Stimulated activated CD4-positive, alpha-beta T cell treated with anti-CD3 and anti-CD28 coated beads, Interleukin-15, amount 100 ng/mL, for 48 hours (primary cell): ENCODE measurements at places on chromosomes 5 and 9.
A peak's percentile ranks its signal among the peaks of the same experiment; 100 is the strongest.

GRCh38 chr5:148965511-148966265, 97.2 kb downstream of the SH3TC2 start:
- DNase-seq, result no peak

GRCh38 chr9:90801973-90802322, 329 bp downstream of the SYK start:
- DNase-seq, result no peak

GRCh38 chr5:95447961-95448360, 56.8 kb downstream of the FAM81B start:
- DNase-seq, result no peak

- DNase-seq, result no peak
Observed at GRCh38 chr5:142979636-142980035, 209.5 kb downstream of the ARHGAP26 start.

- DNase-seq, result no peak
Observed at GRCh38 chr9:38153152-38153909, 84.3 kb upstream of the SHB start.

- DNase-seq, result no peak
Observed at GRCh38 chr9:92147030-92147851, 32.0 kb upstream of the SPTLC1 start.

GRCh38 chr5:180399401-180400215, 46.5 kb upstream of the GFPT2 start:
- DNase-seq, result no peak

DNA sequence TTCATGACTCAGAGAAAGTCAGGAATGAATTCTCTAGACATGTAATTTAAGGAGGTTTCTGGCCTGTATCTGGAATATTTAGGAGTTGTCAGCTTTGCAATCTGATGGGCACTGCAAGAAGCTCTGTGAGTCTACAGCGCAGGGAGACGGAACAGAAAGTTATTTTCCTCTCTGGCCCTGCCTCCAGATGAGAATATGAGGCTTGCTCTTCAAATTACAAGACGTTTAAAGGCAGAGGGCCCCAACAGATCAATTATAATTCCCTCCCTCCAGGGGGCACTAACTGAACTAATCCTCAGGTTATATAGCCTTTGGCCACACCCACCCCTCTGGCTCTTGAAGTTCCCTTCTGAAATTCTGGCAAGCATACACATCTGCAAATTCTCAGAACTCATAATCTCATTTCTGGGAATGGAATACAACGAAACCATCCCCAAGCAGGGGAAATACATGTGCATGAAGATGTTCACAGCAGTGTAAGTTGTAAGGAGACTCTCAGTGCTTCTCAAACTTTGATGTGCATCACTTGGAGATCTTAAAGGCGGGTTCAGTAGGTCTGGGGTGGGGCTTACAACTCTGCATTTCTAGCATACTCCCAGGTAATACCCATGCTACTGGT, 307.6 kb downstream of the CWC27 start:
- DNase-seq, result peak; percentile 45

- DNase-seq, result no peak
Observed at GRCh38 chr5:112574536-112574935, 155.5 kb upstream of the EPB41L4A start.

- DNase-seq, result no peak
Observed at GRCh38 chr5:168014433-168015123, 276.9 kb upstream of the WWC1 start.

DNA sequence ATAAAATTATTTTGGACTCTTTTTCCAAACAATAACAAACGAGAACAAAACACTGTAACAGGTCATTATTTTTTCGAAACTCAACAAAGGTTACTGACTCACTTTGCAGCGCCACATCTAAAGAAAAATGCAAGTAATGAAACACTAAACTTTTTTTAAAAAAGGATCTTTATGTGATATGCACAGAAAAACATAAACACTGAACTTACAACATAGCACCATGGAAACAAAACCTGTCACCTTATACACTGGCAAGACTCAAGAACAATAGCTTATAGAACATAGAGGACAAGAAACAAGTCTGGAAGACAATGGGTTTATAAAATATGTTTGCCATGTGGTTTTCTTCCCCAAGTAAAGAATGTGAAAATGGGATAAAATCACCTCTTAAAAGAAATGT, 85.2 kb downstream of the AUH start:
- DNase-seq, result no peak

DNA sequence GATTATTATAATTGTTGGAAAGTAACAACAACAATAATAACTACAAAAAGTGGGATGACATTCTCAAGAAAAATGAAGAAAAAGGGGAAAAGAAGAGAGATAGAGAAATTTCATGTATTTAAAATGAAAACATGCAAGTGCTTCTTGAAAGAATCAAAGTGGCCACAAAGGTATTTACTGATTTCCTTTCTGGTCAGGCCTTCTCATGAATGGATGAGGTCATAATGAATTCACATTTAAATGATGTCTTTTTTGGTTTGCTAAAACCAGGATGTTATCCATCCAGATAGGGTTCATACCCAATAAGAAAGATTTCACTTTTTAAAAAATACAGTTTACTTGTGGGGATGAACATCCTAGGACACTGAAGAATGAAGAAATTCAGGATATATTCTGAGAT, 446.4 kb upstream of the PTGER4 start:
- no peak for DNase-seq

DNA sequence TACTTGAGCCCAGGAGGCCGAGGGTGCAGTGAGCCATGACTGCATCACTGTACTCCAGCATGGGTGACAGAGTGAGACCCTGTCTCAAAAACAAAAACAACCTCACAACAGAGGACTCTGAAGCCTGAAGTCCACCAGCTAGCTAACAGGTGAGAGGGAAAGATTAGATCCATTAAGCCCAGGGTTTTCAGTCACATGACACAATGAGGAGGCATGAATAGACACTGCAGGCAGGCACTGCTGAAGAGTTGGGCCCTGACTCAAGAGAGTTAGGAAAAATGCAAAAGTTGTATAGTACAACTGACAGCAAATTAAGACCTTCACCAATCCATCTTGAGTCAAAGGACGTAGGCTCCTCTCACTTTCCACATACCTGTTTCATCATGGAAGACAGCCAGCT, 64.9 kb downstream of the IARS1 start:
- DNase-seq, result no peak

DNA sequence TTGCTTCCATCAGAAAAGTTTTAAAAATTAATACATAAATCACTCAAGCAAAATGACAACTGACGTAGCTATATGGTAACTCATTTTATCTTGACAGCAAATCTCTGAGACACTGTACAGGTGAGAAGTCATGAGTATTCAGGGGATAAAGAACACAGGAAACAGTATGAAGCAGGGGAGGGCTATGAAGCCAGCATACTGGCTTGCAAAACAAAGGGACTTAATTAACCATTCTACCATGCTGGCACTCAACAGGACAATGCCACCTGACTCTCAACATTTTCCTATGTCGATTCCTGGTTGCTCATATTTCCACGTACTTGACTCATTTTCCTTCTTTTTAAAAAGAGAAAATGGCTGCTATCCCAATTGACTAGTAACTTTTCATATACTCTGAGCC, 151.4 kb upstream of the RETREG1 start:
- no peak for DNase-seq

DNA sequence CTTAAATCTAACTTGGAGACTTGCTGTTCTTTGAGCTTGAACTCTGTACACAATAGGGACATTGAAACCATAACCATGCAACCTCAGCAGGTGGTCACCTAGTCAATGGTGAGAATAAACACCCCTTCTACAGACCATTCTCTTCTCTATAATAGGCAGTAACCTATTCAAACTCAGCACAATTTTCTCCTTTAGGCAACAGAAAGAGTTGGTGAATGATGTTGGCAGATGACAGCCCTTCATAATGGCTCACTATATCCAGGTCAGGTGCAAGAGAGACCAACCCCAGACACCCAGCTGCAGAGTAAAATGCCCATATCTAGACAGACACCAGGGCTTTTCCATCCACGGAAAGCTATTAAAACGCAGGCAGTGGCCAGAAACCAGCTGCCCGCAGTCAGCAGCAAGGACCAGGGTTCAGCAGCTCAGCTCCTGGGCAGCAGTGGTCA, 106.7 kb downstream of the SERINC5 start:
- DNase-seq, result no peak

GRCh38 chr5:35316611-35317274, 86.5 kb upstream of the PRLR start:
- DNase-seq, result peak; percentile 8

GRCh38 chr9:109452761-109453160, 45.3 kb downstream of the PTPN3 start:
- no peak for DNase-seq

DNA sequence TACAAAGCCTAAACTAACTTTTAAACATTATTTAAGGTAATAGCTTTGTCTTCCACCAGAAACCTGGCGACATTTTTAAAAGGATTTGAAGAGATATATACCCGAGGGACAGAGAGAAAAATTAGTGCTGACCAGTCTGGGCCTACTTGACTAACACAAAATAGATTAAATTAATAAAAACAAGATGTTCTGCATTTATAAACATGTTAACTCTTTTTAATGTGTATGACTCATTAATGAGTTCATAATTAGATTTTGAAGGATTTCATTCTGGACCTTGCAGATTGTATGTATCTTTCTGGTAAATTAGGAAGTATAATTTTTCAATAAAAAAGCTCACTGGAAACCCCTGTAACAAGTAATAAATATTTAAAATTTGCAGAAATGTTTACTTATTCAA, 459.1 kb upstream of the CDH9 start:
- DNase-seq, result no peak

DNA sequence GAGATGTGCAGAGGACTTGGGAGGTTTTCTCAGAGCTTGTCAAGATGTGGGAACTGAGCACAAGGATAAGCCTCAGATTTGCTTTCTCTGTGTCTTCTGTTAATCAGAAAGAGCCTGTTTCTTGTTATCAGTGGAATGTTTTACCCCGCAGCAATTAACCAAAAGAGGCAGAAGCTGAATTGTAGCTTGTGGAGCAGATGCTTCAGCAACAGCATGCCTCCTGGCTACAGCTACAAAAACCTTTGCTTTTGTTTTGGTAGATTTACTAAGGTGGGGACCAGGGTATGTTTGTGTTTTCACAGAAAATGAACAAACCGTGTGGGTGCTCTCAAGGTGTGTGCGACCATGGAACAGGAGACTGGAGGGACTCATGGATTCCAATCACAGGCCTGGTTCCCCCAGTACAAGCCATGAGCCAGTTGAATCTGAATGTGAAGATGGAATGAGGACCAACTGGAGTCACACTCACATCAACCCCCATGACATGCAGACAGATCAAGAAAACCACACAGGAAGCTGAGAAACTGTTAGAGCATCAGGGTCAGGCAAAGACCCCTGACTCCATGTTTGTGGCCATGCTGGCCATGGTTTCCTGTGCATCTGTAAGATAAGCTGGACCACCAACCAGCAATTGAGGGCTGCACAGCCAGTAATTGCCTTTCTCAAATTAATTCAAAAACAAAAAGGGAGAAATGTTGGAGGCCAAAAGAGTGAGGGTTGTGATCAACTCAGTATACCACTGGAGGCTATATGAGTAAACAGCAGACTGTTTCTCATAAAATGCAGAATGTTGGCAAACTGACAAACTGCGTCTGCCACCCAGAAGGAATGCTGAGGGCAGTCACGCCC, 6.9 kb downstream of the UGT3A2 start:
- DNase-seq, result no peak

GRCh38 chr5:153404747-153405146, 85.7 kb upstream of the GRIA1 start:
- DNase-seq, result no peak

GRCh38 chr5:149284501-149284900, 12.8 kb downstream of the AFAP1L1 start:
- no peak for DNase-seq

DNA sequence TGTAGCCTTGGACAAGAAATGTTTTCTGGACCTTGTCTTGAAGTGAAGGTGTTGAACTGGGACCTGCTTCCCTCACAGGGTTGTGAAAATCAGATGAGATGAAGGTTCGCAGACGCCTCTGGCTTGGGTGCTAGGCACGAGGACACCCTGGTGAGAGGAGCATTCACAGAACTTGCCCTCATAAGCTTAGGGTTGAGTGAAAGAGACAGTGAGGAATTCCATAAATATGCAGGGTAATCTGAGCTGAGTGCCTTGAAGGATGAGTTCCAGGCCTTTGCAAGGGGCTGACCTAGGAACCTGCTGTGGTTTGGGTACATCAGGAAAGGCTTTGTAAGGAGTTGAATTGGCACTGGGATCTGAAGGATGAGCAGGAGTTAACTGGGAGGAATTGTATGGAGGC, 75.7 kb upstream of the SAP30L start:
- DNase-seq, result no peak

GRCh38 chr5:150021491-150022157, 21.1 kb downstream of the HMGXB3 start:
- no peak for DNase-seq

DNA sequence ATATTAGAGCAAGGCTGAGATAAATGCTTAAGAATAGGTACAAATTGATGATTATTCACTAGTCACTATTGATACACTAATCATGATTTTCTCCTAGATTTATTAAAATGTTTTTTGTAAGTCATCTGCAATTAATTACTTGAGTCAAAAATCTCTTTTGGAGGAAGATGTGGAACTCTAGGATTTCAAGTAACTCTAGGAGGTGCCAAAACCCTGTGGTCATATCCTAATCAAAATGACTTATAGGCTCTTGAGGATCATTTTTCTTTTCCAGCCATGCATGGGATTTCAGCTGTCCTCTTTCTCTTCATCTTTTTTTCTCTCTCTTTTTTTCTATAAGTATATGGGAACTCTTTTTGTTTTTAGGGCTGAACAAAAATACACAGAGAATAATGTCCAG, 141.8 kb upstream of the CD180 start:
- DNase-seq, result no peak

DNA sequence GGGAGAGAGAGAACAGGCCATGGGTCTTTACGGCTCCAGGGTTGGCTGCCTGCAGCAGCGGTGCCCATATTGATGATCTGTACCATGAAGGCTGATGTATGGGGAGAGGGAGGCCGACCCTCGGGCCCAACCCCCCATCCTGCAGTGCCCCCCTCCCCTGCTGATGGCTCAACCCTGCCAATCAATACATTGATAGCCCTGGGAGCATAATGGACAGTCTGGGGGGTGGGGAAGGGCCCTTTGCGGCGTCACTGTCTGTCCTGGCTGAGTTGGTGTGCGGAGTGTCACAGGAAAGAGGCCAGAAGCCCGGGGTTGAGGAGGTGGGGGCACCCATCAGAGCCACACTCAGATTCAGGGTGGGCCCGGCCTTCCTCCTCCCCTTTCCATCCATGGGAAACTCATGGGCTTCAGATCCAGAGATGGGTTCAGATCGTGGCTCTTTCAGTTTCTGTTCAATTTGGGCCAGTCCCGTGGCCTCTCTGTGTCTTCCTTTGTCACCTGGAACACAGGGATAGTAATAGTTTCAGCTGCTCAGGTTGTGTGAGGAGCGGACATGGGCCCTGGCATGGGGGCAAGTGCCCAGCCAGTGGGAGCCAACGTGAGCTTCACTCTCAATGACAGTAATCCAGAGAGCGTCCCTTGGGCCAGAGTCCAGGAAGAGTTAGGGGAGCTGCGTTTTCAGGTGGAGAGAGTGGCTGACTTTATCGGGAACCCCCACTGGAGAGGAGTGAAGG, 9.5 kb downstream of the FGF18 start:
- no peak for DNase-seq

- no peak for DNase-seq
Observed at GRCh38 chr5:4480528-4481349, 659.4 kb upstream of the ADAMTS16 start.
